ENCODE measurements at places on chromosomes 7 and 10. TPM values are rescaled to one million over a fixed set of nuclear protein-coding genes. Genes with fewer than 3 reads are reported as not detected.

- no peaks in the 10 kb centered on the region for H3K36me3 ChIP-seq
- no peak overlapping the region for H3K27ac ChIP-seq
- no peak overlapping the region for H3K4me3 ChIP-seq
- DNase-seq = peak; percentile 0
Observed at GRCh38 chr10:86652361-86653202, 1.8 kb upstream of the OPN4 start.

DNA sequence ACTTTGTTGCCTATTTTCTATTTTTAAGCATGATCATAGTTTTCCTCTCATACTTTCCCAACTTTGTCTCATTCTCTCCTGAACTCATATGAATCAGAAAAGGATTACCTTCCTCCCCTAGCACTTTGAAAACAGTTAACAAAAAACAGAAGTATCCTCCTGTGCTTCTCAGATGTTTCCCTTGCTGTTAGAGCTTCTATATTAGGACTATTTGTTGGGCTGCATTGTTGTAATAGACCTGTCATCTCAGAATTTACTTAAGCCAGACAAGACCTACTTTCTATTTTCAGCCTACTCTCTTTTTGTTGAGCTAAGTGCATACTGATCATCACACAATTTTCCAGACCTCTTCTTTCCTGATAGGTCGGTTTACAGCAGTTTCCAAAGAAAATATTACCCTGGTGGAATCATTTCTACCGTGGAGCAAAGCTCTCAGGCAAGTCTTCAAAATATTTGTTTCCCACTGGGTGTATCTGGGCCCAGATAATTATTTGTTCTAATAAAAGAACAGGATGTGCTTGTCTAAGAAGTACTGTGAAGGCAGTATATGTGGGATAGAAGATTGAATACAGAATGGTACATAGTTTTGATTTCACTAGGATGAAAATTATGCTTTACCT, 411.9 kb upstream of the KLF6 start:
- H3K27me3 ChIP-seq = no peaks in the 10 kb centered on the region
- H3K4me3 ChIP-seq = no peak overlapping the region
- no peak overlapping the region for H3K27ac ChIP-seq
- no peaks in the 10 kb centered on the region for H3K36me3 ChIP-seq
- no peak for DNase-seq

- H3K27me3 ChIP-seq = no peaks in the 10 kb centered on the region
- peaks cover 46% of the 10 kb centered on the region for H3K4me1 ChIP-seq
- H3K27ac ChIP-seq = peak overlapping the region; percentile 89
- H3K4me3 ChIP-seq = peak overlapping the region; percentile 69
- H3K36me3 ChIP-seq = no peaks in the 10 kb centered on the region
- DNase-seq = peak; percentile 38
Observed at GRCh38 chr7:17234030-17234397, 64.4 kb upstream of the AHR start.

DNA sequence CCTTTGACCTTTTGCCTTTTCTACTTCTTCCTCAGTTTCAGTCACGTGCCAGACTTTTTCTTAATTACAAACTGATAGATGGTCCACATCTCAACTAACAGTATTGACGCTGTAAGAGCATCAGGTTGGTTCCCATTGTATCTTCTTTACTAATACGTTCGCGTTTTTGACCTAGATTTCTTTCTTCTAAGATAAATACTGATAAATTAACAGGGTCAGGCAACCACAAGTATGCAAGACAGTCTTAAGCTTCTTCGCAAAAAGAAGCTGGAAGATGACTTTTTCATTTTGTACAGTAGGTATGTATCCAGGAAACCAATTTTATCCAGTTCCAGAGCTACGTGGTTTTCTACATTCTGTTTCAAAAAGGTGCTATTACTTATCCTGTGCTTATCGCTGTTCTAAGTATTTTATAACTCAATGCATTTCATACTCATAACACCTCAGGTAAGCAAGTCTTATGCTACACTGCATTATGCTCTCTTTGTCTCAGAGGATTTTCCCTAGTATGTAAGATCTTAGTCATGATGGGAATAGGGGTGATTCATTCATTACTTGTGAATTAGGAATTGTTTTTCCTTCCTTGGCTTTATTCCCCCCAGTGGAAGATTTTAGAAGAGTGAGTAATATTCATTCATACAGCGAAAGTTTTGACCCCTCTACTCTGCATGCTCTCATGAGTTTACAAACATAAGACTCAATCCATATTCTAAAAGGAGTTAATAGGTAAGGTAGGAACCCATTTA, 955 bp downstream of the DUS4L start:
- no peaks in the 10 kb centered on the region for H3K27me3 ChIP-seq
- H3K27ac ChIP-seq = peak overlapping the region; percentile 92
- H3K4me1 ChIP-seq = peaks cover 54% of the 10 kb centered on the region
- H3K4me3 ChIP-seq = peak overlapping the region; percentile 82
- no peak for DNase-seq

GRCh38 chr10:95254629-95255028, 36.2 kb downstream of the PDLIM1 start:
- H3K4me3 ChIP-seq = no peak overlapping the region
- no peaks in the 10 kb centered on the region for H3K36me3 ChIP-seq
- DNase-seq = no peak

GRCh38 chr10:43006490-43006889, 70.4 kb upstream of the RET start:
- peaks cover 3% of the 10 kb centered on the region for H3K27me3 ChIP-seq
- H3K4me1 ChIP-seq = no peaks in the 10 kb centered on the region
- H3K4me3 ChIP-seq = no peak overlapping the region
- no peak for DNase-seq
- H3K27ac ChIP-seq = no peak overlapping the region

DNA sequence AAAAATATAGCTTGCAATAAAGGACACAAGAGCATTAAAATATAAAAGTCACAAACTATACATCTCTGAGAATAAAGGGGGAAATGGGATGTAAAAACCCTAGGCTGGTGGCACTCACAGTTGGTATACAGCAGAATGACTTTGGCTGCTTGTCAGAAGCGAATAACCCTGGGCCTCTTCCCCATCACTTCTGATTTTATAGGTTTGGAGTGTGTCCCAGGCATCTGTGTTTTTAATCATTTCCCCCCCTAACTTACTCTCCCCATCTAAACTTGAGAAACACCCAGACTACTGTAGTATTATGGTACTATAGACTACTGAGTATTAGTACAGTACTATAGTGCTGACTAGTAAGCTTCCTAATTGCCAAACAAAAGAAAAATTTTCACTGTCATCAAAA, 1.8 kb upstream of the RPA3 start:
- H3K27me3 ChIP-seq = no peaks in the 10 kb centered on the region
- H3K36me3 ChIP-seq = peaks cover 3% of the 10 kb centered on the region
- H3K27ac ChIP-seq = peak overlapping the region; percentile 50

DNA sequence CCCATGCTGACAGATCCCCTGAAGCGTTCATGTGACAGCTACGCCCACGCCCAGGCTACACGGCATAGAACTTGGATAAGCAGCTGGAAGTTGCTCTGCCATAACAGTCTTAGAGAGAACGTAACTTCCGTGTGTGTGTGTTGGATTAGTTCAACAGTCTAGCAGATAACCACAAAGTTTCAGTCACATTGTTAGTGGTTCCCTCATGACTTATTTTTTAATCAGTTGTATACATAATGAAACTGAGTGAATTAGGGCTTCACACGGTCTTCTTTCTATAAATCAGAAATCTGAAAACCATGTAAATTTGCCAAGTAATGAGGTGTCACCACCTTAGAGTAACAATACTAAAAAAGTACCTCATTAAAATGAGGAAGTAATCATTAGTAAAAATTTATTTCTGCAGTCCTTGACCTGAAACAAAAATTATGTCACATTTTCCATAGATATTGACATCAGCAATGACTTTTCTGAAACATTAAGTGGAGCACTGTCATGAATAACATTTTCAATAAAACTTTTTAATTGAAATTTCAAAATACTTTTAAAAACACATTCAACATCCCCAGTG, 21.7 kb upstream of the MACC1 start:
- peaks cover 4% of the 10 kb centered on the region for H3K4me1 ChIP-seq
- no peaks in the 10 kb centered on the region for H3K36me3 ChIP-seq
- H3K27me3 ChIP-seq = peaks cover 15% of the 10 kb centered on the region
- peak; percentile 14 for DNase-seq

GRCh38 chr7:1238450-1238882, 5.8 kb downstream of the UNCX start:
- no peaks in the 10 kb centered on the region for H3K36me3 ChIP-seq
- H3K4me3 ChIP-seq = no peak overlapping the region
- peaks cover 14% of the 10 kb centered on the region for H3K4me1 ChIP-seq
- no peak for DNase-seq
- H3K27ac ChIP-seq = no peak overlapping the region

NKX2-3 gene
- not detected for total RNA-seq

DNA sequence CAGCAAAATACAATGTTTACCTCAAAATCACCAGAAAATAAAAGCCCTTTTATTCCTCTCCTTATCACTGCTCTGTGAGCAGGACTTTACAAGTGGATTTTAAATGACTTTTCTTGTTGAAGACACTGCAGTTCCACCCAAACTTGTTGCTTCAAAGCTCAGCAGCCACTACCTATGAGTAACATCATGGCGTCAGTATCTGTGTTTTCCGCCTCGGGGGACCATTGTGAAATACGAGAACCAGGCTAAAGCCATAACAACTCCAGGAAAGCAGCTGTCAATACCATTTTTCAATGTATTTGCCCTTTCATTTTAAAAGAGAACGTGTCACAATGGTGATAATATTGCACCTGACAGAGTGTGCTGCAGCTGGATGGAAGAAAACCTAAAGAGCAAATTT, 284.0 kb upstream of the RNF32 start:
- H3K36me3 ChIP-seq = no peaks in the 10 kb centered on the region
- H3K27me3 ChIP-seq = peaks cover 4% of the 10 kb centered on the region
- no peak overlapping the region for H3K4me3 ChIP-seq
- no peak for DNase-seq

DNA sequence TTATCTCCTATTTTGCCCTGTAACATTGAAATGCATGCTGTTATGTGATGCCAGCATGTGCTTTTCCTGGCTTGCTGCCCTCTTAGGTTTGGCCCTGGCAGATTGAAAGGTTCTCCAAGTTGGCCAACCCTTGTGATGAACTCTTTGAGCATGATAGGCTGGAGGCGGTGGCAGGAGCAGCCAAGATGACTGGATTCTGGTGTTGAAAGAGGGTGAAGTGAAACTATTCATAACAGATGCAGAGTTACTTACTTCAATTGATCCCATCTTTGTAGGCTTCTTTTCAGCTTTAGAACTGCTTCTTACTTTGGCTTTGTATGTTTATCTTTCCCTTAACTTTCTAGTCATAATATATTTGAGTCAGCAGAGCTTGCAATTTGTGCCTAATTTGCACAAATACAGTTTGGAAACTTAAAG, 57.6 kb downstream of the BICC1 start:
- no peaks in the 10 kb centered on the region for H3K36me3 ChIP-seq
- H3K4me3 ChIP-seq = no peak overlapping the region
- no peak for DNase-seq
- H3K27me3 ChIP-seq = peaks cover 3% of the 10 kb centered on the region
- no peaks in the 10 kb centered on the region for H3K4me1 ChIP-seq

LRRC61 gene
- 13.3 TPM for total RNA-seq

Measured in activated naive CD4-positive, alpha-beta T cell treated with anti-CD3 and anti-CD28 coated beads for 36 hours (primary cell).